ENCODE measurements at places on chromosomes 2 and 18.
A peak's percentile ranks its signal among the peaks of the same experiment; 100 is the strongest.

GRCh38 chr2:45647356-45647755, 4.1 kb upstream of the PRKCE start:
- peaks cover 20% of the 10 kb centered on the region for H3K27me3 ChIP-seq
- no peak for DNase-seq
- no peak overlapping the region for H3K4me3 ChIP-seq
- peak overlapping the region; percentile 3 for H3K27ac ChIP-seq
- no peaks in the 10 kb centered on the region for H3K36me3 ChIP-seq
- peaks cover 19% of the 10 kb centered on the region for H3K4me1 ChIP-seq

DNA sequence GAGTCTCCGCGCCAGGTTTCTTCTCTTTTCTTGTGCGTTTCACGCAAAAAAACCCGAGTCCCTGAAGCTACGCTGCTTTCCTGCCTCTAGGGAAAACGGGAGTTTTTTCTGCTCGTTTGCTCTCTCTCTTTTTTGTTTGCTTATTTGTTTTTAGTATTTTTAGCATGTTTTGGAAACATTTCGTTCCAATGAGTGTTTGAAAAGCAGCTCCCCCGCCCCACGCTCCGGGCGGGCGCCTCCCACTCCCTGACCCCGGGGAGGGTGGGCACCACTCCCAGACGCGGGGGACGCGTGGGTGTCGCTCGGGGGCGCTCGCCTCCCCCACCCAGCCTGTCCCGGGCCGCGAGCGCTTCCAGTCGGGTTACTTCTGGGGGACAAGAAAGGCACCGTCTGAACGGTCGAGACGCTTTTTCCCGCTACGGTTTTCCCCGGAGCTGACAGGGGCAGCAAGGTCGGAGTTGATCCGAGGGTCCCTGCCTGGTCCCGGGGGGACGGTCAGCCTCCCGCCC, 446 bp upstream of the EFHD1 start:
- H3K36me3 ChIP-seq, result peaks cover 6% of the 10 kb centered on the region
- H3K27me3 ChIP-seq, result peaks cover 16% of the 10 kb centered on the region
- peaks cover 5% of the 10 kb centered on the region for H3K4me1 ChIP-seq
- DNase-seq, result no peak
- H3K4me3 ChIP-seq, result peak overlapping the region; percentile 42

GRCh38 chr2:215697496-215697895, 261.6 kb upstream of the FN1 start:
- no peaks in the 10 kb centered on the region for H3K4me1 ChIP-seq
- no peak overlapping the region for H3K4me3 ChIP-seq
- no peak for DNase-seq
- no peak overlapping the region for H3K27ac ChIP-seq

GRCh38 chr2:21981127-21981526, 857.4 kb downstream of the TDRD15 start:
- no peak overlapping the region for H3K27ac ChIP-seq
- no peaks in the 10 kb centered on the region for H3K4me1 ChIP-seq
- no peak overlapping the region for H3K4me3 ChIP-seq
- H3K27me3 ChIP-seq, result no peaks in the 10 kb centered on the region
- no peak for DNase-seq

GRCh38 chr2:23381084-23381483, 3.9 kb upstream of the KLHL29 start:
- no peaks in the 10 kb centered on the region for H3K36me3 ChIP-seq
- H3K4me3 ChIP-seq, result peak overlapping the region; percentile 91
- H3K27ac ChIP-seq, result peak overlapping the region; percentile 93

- DNase-seq, result no peak
- H3K36me3 ChIP-seq, result no peaks in the 10 kb centered on the region
- H3K27ac ChIP-seq, result no peak overlapping the region
- H3K27me3 ChIP-seq, result no peaks in the 10 kb centered on the region
Measured at GRCh38 chr2:191051825-191052778, 38.1 kb upstream of the STAT1 start.

- H3K27ac ChIP-seq, result no peak overlapping the region
- H3K36me3 ChIP-seq, result no peaks in the 10 kb centered on the region
- peaks cover 10% of the 10 kb centered on the region for H3K4me1 ChIP-seq
- H3K27me3 ChIP-seq, result no peaks in the 10 kb centered on the region
Measured at GRCh38 chr18:48910972-48911545, 39.7 kb downstream of the SMAD7 start.

DNA sequence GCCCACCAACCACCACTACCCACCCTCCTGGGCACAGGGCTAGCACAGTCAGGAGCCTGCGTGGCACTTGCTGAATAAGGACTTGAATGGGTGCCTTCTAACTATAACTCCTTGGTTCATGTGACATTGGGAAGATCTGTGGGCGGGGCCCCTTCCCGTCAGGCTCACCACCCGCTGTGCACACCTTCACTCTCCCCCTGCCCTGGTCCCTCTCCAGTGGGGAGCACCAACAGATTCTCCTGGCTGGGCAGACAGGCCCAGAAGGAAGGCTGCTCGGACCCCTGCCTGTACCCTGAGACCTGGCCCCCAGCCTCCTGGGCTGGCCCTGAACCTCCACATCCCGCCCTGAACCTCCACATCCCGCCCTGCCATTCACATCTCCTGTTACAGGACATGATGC, 33.4 kb upstream of the POMC start:
- H3K36me3 ChIP-seq, result no peaks in the 10 kb centered on the region
- DNase-seq, result peak; percentile 30
- peaks cover 24% of the 10 kb centered on the region for H3K4me1 ChIP-seq

DNA sequence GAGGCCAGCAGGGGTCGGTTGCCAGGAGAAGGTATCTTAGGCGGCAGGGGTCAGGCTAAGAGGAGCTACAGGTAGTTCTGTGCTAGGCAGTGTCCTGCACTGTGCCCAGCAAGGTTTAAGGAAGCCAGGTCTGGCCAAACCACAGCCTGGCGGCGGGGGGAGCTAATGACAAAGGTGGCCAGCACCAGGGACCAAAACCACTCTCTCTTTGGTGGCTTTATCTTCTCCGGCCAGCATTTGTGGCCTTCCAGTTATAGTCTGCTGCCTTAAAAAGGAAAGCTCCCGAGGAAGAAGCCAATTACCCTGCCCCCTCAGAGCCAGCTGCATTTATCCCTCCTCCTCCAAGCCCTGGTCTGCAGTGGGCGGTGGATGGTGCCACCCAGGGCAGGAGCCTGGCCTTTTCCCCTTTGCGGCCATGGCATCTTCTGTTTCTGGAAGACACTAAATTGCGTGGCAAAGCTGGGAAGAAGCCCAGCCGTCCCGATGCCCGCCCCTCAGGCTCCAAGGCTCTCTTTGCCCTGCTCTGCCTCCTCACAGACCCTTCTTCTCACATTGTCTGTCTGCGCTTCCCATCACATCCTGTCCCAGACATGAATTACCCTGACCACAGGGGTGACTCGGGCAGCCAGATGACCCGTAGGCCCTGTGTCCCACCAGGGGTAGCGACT, 94.6 kb downstream of the EN1 start:
- no peak for DNase-seq
- H3K4me1 ChIP-seq, result no peaks in the 10 kb centered on the region
- no peak overlapping the region for H3K27ac ChIP-seq
- H3K36me3 ChIP-seq, result no peaks in the 10 kb centered on the region
- H3K27me3 ChIP-seq, result peaks cover 11% of the 10 kb centered on the region
- no peak overlapping the region for H3K4me3 ChIP-seq

DNA sequence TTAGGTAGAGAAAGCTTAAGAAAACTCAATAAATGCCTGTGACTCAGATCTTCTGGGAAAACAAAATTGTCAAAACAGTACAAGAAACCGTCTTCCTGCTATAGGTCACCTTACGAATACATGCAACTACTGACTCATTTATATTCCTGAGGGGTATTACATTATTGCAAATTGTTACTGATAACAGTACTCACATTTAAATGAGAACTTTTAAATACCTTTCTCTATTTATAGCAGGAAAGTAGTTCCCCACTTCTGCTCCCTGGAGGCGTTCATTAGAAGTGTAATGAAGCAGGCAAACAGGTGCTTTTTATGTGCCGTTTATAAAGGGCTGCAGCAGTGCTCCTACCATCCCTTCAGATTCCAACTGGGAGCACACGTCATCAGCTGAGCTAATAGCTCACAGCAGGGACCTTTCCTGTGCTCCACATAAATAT, 65.1 kb upstream of the RPRM start:
- H3K4me3 ChIP-seq, result no peak overlapping the region
- no peak for DNase-seq
- H3K36me3 ChIP-seq, result no peaks in the 10 kb centered on the region
- no peak overlapping the region for H3K27ac ChIP-seq
- peaks cover 2% of the 10 kb centered on the region for H3K27me3 ChIP-seq

- H3K27ac ChIP-seq, result no peak overlapping the region
- H3K36me3 ChIP-seq, result no peaks in the 10 kb centered on the region
- no peak overlapping the region for H3K4me3 ChIP-seq
- H3K4me1 ChIP-seq, result no peaks in the 10 kb centered on the region
Measured at GRCh38 chr2:14601156-14601770, 31.3 kb upstream of the LRATD1 start.

- no peaks in the 10 kb centered on the region for H3K36me3 ChIP-seq
- no peaks in the 10 kb centered on the region for H3K4me1 ChIP-seq
- H3K4me3 ChIP-seq, result no peak overlapping the region
- no peak for DNase-seq
- peaks cover 4% of the 10 kb centered on the region for H3K27me3 ChIP-seq
Measured at GRCh38 chr18:6879508-6880195, 150.1 kb downstream of the ARHGAP28 start.

- no peaks in the 10 kb centered on the region for H3K36me3 ChIP-seq
- H3K27ac ChIP-seq, result no peak overlapping the region
- H3K27me3 ChIP-seq, result no peaks in the 10 kb centered on the region
- no peak for DNase-seq
- H3K4me3 ChIP-seq, result no peak overlapping the region
Measured at GRCh38 chr18:60147323-60147722, 225.3 kb downstream of the MC4R start.

- no peaks in the 10 kb centered on the region for H3K27me3 ChIP-seq
- DNase-seq, result no peak
- H3K4me1 ChIP-seq, result no peaks in the 10 kb centered on the region
- no peaks in the 10 kb centered on the region for H3K36me3 ChIP-seq
- no peak overlapping the region for H3K4me3 ChIP-seq
Measured at GRCh38 chr2:185318271-185318724, 420.3 kb upstream of the FSIP2 start.

DNA sequence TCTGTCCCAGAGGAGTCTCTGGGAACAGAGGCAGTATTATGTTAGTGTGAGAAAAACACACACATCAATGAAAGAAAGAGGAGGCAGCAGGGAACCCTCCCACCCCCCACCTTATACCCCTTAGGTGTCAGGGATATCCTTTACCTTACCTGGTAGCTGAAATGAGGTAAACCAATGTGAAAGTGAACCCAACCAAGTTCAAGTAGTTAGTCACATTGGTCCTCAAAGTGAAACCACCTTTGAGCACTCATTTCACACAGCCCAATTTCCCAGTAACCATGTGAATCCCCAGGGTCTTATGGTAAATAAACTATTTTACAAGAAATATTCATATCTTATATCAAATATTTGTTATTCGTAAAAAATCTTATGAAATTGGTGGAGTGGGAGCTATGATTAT, 377.8 kb downstream of the LRATD1 start:
- H3K27me3 ChIP-seq, result no peaks in the 10 kb centered on the region
- H3K27ac ChIP-seq, result no peak overlapping the region
- no peak overlapping the region for H3K4me3 ChIP-seq
- DNase-seq, result no peak
- peaks cover 17% of the 10 kb centered on the region for H3K36me3 ChIP-seq

DNA sequence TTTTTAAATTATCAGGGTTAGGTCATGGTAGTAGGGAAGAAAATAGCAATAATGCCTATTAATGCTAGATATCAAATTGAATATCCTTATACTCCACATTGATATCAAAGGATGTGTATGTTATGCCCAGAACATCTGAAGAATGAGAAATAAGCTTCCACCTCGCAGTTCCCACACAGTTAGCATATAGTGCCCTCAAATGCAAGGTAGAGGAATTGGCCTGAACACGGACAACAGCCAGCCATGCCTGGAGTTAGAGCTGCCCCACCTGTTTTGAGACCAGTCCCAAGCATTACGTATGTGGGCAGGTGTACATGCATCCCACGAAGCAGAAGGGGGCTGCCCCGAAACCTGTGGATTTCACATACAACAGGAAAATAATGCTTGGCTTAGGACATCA, 79.6 kb downstream of the SUMO1 start:
- no peak overlapping the region for H3K27ac ChIP-seq
- no peaks in the 10 kb centered on the region for H3K36me3 ChIP-seq
- no peak for DNase-seq
- peaks cover 4% of the 10 kb centered on the region for H3K27me3 ChIP-seq

DNA sequence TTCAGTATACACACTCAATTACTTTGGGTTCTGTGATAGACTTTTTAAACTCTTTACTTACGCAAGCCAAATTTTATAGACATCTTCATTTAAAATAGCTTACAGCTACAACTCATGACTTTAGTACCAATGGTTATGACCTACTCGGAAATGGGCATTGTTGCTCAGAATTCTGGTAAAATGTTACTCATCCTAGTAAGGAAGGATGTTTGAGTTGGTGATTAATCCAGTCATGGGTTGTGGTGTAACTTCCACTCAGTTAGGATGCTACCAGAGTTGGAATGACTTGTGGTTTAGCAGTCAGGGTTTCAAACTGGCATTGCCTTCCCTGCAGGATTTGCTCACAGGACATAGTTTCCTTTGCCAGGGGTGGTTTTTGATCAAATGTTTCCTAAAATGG, 7.4 kb upstream of the NPC1 start:
- no peaks in the 10 kb centered on the region for H3K36me3 ChIP-seq
- no peak overlapping the region for H3K27ac ChIP-seq
- H3K4me1 ChIP-seq, result no peaks in the 10 kb centered on the region
- no peaks in the 10 kb centered on the region for H3K27me3 ChIP-seq
- no peak overlapping the region for H3K4me3 ChIP-seq
- DNase-seq, result no peak

DNA sequence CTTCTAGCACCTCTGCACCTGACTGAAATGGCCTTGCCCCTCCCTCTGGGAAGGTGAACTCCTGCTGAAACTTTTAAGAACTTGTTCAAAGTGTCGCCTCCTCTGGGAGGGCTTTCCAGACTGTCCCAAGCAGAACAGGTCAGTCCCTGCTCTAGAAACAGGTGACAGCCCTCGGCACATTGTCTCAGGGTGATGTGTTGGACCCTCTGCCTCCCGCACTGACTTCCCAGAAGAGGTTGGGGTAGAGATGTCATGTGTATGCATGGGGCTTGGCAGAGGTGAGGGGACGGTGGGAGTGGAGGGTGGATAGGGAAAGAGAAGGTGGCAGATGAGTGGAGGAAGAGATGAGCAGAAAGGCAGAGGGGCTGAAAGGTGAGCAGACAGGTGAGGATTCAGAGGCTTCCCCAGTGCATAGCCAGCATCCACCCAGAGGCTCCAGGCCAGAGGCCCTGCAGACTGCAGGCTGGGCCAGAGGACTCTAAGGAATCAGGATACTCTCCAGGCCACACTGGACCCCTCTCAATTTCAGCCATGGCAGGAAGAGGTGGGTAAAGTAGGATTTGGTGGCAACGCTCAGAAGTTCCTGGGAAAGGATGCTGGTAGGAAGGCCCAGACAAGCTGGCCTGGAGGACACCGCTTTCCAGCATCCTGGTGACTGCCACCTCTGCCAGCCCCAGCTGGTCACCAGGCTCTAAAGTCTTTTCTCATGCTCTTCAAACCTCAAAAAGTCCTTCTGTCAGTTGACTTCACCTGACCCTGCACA, 24.8 kb upstream of the TNS1 start:
- no peaks in the 10 kb centered on the region for H3K36me3 ChIP-seq
- H3K27me3 ChIP-seq, result no peaks in the 10 kb centered on the region
- H3K4me3 ChIP-seq, result no peak overlapping the region
- H3K27ac ChIP-seq, result no peak overlapping the region

GRCh38 chr2:136764452-136765255, 691 bp upstream of the THSD7B start:
- H3K27ac ChIP-seq, result no peak overlapping the region
- H3K27me3 ChIP-seq, result peaks cover 85% of the 10 kb centered on the region
- no peaks in the 10 kb centered on the region for H3K36me3 ChIP-seq
- H3K4me3 ChIP-seq, result no peak overlapping the region
- H3K4me1 ChIP-seq, result peaks cover 12% of the 10 kb centered on the region
- no peak for DNase-seq

All from naive thymus-derived CD8-positive, alpha-beta T cell (primary cell).